ENCODE measurements at places on chromosomes 1 and 21.
A peak's percentile ranks its signal among the peaks of the same experiment; 100 is the strongest.

DNA sequence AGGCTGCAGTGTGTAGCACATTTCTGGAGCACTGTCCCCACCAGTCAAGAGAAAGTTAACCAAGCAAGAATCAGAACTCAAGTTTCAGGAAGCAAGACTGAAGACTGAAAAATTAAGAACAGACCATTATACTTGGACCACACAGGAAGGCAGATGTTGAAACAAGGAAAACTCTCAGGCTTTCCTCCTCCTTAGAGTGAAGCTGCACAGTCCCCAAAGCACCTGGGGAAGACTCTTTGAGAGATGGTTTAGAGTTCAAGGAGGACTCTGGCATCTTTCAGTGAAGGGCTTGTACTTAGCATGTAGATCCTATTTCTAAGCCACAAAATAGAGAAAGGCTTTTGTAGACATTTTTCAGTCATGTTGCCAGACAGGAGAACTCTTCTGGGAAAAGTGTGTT, 113.7 kb upstream of the KCTD3 start:
- DNase-seq = no peak

- no peak for DNase-seq
Observed at GRCh38 chr1:185200889-185201288, 43.9 kb downstream of the SWT1 start.

DNA sequence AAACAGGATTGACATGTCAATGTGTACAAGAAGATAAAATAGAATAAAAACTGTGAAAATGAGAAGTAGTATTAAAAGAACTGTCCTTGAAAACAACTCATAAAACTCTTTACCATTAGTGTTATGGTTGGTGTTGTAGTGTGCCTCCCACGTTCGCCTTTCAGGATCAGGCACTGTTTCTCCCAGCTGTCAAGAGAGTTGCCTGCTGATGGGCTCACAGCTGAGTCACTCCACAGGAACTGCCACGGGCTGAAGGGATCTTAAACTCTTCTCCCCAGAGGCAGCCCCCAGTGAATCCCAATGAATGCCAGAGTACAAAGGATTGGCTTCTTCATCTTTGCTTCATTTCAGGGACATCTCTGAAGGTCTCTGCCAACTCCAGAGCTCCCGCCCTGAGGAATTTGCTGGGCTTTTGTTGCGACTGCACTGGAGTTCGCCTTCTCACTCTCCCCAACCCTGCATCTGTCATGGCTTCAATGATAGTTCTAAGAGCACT, 119.6 kb downstream of the ADGRL2 start:
- DNase-seq = peak; percentile 20

- peak; percentile 89 for DNase-seq
Observed at GRCh38 chr1:29271724-29272123, 35.4 kb downstream of the PTPRU start.

- DNase-seq = peak; percentile 62
Observed at GRCh38 chr1:179353546-179353945, 12.2 kb upstream of the AXDND1 start.

- DNase-seq = peak; percentile 49
Observed at GRCh38 chr21:32426592-32427051, 14.1 kb downstream of the EVA1C start.

GRCh38 chr1:167634435-167634834, 4.4 kb downstream of the RCSD1 start:
- DNase-seq = no peak

- DNase-seq = no peak
Observed at GRCh38 chr21:10272216-10272615, 249.2 kb upstream of the TPTE start.

DNA sequence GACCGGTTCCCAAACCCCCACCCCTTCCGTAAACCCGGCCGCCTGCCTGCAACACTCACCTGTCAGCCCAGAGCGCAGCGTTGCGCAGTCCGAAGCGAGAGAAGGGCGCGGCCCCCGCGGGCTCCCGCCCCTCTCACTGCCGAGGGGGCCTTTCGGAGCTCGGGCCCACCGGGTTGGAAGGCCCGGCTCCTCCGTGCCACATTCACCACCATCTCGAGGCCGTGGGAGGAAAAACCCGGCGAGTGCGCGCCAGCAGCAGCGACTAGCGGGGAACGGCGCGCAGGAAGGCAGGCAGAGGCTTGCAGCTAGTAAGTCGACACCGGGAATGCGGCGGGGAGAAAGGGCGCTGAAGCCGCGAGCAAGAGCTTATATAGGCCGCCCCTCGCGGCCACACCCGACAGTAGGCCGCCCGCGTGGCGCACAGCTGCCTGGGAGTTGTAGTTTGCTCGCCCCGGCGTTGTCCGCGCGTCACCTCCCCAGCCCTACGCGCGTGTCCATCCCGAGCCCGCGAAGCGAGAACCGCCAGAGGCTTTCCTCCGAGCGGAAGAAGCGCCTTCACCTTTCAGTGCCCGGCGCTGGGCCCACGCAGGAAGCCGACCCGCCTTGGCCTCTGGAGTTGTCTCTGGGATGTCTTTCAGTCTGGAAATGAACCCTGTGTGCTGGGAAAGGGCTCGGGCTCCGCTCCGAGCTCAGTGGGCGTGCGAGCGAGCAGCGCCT, 10.4 kb upstream of the RAB42 start:
- DNase-seq = peak; percentile 98

DNA sequence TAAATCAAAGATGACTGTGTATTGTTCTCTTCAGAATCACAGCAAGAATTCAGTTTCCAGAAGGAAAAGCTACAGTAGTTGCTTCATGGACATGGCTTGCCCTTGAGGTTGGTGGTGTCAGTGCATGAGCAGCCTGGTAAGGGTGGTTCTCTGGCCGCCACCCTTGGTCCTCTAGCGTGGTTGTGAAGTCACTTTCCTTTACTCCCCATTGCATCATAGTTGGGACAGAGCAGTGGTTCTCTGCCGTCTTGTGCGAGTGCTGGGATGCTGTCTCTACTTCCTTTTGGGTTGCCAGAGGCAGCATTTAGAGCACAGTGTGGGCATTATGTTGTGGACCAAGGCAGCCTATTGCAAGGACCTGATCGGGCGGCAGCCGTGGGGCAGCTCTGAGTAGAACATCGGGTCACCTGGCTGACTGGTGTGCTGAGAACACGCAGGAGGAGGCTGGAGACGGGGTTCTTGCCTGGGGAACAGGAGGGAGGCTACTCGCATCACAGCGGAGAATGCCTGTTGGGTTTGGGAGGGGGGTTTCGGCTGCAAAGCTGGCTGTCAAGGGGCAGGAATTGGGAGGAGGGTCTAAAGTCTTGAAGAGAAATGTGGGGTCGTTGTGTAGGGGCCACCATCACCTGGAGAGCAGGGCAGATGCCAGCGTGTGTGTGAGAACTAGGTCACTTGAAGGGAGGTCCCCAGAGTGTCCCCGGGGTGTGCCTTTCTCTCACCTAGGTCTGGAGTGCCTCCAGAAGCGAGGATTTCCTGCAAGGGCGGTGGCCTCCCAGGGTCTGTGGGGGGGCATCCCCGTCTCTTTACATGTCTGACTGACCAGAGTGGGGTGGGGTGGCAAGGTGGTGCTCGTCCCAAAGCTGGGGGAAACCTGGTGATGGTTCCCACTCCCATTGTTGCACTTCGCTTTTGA, 6.3 kb downstream of the ARF1 start:
- no peak for DNase-seq

GRCh38 chr1:58929671-58930325, 146.0 kb upstream of the JUN start:
- no peak for DNase-seq

DNA sequence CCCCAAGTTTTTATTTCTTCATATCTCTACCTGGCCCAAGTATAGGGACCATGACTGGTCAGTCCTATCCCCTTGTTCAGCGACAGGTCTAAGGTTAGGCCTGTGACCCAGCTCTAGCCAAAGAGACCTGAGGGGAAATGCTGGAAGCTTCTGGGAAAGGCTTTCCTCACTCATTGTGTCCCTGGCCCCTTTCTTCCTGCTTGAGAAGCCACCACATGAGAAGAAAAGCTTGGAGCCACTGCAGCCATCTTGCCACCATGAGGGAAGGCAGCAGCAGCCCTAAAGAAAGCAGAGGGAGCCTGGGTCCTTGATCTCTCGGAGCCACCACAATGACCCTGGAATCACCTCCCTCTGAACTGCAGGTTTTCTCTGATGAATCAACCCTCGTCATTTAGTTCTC, 43.4 kb downstream of the ATF3 start:
- no peak for DNase-seq

- DNase-seq = no peak
Observed at GRCh38 chr1:156401681-156402081, 32.7 kb downstream of the RHBG start.

DNA sequence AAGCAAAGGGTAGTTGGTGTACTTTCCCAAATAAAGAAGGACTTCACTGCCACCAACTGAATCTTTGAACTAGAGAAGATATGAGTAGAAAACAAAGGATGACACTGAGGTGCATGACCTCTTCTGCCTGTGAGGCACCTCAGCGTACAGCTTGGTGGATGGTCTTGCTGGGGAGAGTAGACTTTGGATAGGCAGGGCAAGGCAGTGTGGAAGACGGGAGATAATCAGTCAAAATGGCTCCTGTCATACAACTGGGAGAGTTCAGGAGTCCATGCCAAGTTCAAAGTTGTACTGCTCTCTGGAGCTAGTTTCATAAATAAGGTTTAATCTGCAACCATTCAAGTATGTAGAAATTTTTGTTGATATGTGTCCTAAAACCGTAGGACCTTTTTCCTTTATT, 143.4 kb downstream of the BARHL2 start:
- DNase-seq = no peak

DNA sequence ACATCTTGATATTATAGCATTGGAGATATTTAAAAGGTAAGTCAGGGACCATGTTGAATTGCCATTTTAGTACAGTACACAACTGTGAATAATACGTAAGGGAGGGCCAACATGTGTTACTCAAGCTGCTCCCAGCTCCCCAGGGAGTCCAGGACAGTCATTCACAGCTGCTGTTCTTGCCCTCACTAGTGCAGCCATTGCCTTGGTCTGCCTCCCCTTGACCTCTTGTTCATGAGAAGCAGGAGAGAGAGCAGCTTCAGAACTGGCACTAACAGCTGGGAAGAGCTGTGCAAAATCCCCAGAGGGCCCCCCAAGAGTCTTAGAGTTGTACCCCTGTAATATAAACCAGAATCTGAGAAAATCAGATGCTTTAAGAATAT, 16.4 kb downstream of the TCEANC2 start:
- peak; percentile 10 for DNase-seq

DNA sequence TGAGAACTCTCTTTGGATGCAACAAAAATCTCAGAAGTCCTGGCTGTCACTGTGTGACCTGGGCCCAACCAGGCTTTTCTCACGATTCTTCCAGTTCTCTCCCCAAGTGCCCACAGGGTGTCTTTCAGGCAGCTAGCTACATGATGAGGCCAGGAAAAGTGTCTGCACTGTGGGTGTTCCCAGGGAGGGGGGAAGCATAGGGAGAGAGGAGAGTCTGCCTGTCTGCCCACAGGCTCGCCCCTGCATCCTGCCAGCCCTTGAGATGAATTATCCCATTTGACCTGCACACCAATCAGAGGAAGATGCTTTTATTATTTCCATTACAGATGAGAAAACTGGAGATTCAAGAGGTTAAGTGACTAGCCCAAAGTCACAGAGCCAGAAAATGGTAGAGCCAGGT, 27.8 kb downstream of the FOXO6 start:
- DNase-seq = no peak

- DNase-seq = no peak
Observed at GRCh38 chr1:9628541-9629444, 22.7 kb upstream of the PIK3CD start.

- DNase-seq = peak; percentile 94
Observed at GRCh38 chr1:29124366-29125236, 898 bp upstream of the TMEM200B start.

DNA sequence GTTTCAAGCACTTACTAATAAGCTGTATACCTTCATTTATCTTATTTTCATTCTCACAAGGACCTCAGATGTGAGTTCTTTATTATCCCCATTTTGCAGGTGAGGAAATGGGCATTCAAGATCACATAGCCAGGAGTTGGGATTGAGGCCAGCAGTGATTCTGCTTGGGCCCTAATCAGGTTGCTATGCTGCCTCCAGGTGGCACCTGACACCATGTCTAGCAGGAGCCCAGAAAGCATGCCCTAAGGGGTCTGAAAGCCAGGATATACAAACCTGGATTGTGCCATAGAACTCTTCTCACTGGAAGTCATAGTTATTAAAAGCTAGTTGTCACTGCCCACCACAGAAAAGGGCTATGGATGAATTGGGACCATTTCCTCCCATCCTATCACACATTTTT, 61.1 kb downstream of the FYB2 start:
- no peak for DNase-seq

- no peak for DNase-seq
Observed at GRCh38 chr1:50476800-50477199, 53.6 kb upstream of the DMRTA2 start.

- DNase-seq = no peak
Observed at GRCh38 chr1:185964946-185965345, 230.8 kb downstream of the HMCN1 start.

DNA sequence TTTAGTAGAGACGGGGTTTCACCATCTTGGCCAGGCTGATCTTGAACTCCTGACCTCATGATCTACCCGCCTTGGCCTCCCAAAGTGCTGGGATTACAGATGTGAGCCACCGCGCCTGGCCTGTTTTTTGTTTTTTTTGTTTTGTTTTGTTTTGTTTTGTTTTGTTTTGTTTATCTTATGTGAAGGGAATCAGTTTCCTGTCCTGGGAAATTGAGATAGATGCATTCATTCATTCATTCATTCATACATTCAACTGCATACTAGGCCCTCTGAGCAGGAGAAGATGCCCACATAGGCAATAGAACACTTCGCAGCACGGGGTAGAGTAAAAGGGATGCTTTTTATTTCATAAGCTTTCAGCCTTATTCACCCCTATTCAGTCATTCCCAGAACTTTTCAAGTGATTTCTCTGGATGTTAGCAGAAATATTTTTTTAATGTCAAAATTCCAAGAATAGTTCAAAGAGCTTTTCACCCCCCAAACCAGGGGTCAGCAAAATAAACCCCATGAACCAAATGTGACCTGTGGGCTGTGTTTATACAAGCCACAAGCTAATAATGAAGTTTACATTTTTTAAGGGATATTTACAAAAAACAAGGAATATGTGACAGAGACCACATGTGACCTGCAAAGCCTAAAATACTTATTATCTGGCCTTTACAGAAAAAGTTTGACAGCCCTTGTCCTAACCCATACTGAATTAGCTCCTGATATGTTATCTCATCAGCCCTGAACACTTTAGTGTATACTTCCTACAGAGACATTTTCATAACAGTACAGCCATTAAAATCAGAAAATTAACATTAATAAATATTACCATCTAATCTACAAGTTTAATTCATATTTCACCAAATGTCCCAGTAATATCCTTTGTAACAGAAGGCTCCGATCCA, 127.1 kb downstream of the MAST2 start:
- DNase-seq = no peak

- DNase-seq = no peak
Observed at GRCh38 chr1:241311056-241311746, 45.8 kb downstream of the RGS7 start.

All from AG08395 (cell line).